Activated T-helper 1 cell treated with Interleukin-2 at 50 U/mL for 16 hours (primary cell): ENCODE measurements at places on chromosomes 6 and 20.

DNA sequence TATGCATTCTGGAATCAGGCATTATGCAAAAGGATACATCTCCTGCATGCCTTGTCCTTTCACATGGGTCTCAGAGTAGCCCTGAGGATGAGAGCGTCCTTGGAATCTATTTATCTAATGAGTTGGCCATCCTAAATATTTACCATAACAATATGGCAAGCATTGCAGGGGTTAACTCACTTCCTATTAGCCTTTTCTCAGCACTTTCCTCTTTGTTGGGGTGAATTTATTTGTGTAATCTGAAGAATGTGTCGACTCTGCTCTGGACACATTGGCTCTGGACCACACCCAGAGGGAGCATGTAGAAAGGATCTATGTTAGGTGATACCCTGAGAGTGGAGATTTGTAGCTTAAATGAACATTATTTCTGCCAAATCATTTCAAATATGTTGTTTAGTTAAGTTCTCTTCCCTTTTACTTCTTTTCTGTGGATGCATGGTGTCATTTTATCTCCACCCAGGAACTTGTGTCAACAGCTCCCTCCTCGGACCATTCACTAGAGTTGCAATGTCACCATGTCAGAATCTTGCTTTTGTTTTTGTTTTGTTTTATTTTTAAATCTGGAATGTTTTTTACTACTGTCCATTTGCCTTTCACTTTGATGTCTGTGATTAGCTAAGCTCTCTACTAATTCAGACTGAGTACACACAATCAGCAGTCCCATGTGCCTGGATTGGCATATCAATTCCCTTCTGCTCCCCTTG is 757.0 kb upstream of the MMS22L start:
- no peak for DNase-seq

DNA sequence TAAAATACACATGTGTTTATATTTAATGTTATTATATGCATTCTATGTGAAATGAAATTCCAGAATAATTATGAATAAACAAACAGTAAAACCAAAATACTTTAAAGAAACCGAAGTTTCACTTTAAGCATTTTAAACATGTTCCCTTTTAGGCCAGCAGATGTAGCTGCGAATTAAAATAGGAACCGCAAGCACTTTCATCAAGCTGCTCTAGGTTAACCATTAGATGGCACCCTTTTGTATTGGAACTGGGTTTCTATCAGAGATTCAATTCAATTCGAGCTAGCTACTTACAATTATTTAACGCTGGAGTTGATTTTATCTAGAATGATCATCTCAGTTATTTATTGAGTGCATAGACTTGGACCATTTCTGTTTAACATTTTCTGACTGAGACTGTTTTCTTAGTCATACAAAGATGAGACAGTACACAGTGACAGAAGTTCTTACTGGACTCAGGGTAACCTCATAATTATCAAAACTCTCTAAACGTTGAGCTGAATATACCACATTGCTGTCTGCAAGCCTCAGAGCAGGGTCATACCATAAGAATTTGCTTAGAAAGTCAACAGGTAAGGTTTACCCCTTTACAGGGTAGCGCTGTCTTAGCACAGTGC is 8.5 kb downstream of the TMEM242 start:
- DNase-seq, result no peak

- DNase-seq, result no peak
These were observed 53.6 kb downstream of the ELOVL5 start for GRCh38 chr6:53295176-53295575.

- DNase-seq, result no peak
These were observed 69.6 kb downstream of the PYGB start for GRCh38 chr20:25317351-25318075.

GRCh38 chr6:136083540-136083939 is 166.6 kb downstream of the MTFR2 start:
- DNase-seq, result no peak

- no peak for DNase-seq
These were observed 431.8 kb upstream of the NOX3 start for GRCh38 chr6:155887421-155887820.

- DNase-seq, result no peak
These were observed 111.9 kb downstream of the FRK start for GRCh38 chr6:115948751-115949150.

GRCh38 chr6:33586108-33586640 is 6.1 kb upstream of the BAK1 start:
- DNase-seq, result no peak

- DNase-seq, result no peak
These were observed 56.2 kb downstream of the BMP7 start for GRCh38 chr20:57210054-57210910.

- DNase-seq, result no peak
These were observed 42.2 kb downstream of the PRND start for GRCh38 chr20:4763723-4764510.
